Esophagus squamous epithelium (tissue), 5 donors: ENCODE measurements at places on chromosomes 11 and 22. TPM values are rescaled to one million over a fixed set of nuclear protein-coding genes. Genes with fewer than 3 reads are reported as not detected.

IGLL1 gene
- not detected for total RNA-seq

GRCh38 chr11:69888483-69889181, 69.4 kb upstream of the FGF3 start:
- no peak for DNase-seq

TMPRSS5 gene
- 0.19 TPM for total RNA-seq

GRCh38 chr11:127931803-127932202, 655.6 kb downstream of the ETS1 start:
- DNase-seq: no peak

TRMT2A gene
- total RNA-seq: 42.8 TPM
